DMS79 treated with DMSO at 0.1 percent for 48 hours (cell line): ENCODE measurements at places on chromosomes 2 and 18.
A peak's percentile ranks its signal among the peaks of the same experiment; 100 is the strongest.

DNA sequence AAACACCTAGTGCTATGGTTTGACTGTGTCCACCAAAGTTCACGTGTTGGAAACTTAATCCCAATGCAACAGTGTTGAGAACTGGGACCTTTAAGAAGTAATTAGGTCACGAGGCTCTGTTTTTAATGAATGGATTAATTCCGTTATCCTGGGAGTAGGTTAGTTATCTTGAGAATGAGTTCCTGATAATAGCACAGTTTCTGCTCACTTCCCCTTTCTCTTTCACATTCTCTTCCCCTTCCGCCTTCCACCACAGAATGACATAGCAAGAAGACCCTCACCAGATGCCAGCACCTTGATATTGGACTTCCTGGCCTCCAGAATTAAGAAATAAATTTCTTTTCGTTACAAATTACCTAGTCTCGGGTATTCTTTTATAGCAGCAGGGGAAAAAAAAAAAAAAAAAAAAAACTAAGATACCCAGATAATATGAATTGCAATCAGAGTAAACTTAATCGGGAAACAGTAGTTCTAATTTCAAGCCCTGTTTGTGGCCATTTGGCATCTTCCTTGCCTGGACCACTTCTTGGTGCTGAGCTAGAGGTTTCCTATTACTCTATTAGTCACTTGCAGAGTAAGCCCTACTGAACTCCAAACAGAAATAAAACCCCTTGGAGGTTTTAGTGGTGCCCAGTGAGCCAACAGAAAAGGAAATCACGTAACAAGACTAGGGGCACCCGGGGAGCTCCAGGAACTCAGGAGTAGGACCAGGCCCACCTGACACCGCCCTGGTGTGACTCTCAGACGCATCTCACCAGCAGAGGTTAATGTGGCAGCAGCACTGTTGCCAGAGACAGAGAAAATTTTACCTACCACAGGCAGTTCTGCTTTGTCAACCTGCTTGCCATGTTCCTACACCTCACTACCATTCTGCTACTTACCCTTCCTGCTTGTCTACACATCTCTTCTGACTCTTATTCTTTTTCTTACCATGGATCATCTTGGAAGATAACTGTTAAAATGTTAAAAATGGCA lies 147.6 kb upstream of the CAB39 start:
- no peak for DNase-seq

DNA sequence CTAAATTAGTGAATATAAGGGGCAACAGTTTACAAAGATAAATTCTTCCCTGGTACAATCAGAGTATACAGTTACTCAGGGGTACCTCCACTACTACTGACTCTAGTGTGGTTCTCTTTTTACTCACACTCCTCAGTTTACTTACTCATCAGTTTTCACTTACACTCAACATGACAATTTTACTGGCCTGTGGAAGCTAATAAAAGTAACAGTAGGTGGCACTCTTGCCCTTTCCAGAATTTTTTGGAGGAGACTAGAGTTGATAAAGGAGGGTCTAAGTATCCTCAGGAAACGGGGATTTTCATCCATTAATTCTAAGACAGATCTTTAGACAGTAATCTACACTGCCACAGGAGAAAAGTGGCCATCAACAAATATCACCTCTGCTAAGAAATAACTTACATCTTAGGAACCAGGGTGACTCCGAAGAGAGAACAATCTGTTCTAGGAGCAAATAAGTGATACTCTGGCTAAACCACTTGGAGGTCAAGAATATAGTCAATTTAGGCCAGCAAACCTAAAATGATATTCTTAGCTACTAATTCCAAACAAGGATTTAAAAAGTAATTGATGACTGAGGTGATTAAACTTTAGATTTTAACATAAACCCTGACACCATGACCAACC lies 61.3 kb downstream of the ATL2 start:
- DNase-seq: peak; percentile 45

DNA sequence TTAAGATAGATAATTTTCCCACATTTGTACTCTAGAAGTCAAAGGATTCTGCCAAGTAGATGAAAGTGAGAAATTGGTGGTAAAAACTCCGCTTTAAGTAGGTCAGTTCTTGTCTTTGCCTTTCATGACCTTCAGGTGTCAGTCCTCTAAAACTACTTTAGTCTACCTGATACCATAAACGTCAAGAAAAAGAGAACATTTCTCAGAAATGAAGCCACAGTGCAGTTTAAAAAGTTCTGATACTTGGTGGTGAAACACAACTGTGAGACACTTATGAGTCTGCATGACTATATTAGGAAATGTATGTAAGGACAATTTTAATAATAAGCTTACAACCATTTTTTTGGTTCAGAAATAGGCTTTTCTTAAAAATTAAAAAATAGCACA lies 583.3 kb downstream of the SATB2 start:
- no peak for DNase-seq

DNA sequence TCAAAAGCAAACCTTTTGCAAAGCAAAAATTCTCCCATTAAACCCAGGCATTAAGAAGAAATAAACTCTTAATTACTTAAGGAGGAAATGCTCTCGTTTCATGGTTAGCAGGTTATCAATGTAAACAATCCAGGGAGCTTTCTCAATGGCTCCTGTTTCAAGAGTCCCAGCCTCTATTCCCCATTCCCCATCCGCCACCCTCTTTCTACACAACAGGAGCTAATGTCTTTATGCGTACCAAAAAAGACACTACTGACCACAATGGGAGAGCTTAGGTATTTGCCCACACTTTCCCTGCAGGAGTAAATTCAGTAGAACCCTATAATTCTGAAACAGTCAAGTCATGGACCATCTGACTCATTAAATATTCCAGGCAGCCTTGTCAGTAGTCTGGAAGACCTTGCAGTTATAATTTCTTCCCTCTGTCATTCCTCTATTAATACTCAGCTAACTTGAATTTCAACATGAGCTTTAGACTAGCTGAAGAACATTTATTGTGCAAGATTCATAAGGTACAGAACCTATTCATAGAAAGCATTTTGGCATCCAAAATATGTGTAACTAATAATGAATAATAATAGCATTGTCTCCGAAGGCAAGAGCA lies 48.6 kb downstream of the SLC8A1 start:
- DNase-seq: no peak

GRCh38 chr18:24878289-24878688 lies 417.9 kb downstream of the HRH4 start:
- DNase-seq: peak; percentile 77

GRCh38 chr2:100417711-100418124 lies 250 bp upstream of the CHST10 start:
- DNase-seq: peak; percentile 38

GRCh38 chr2:28375742-28376631 lies 16.7 kb upstream of the FOSL2 start:
- no peak for DNase-seq

DNA sequence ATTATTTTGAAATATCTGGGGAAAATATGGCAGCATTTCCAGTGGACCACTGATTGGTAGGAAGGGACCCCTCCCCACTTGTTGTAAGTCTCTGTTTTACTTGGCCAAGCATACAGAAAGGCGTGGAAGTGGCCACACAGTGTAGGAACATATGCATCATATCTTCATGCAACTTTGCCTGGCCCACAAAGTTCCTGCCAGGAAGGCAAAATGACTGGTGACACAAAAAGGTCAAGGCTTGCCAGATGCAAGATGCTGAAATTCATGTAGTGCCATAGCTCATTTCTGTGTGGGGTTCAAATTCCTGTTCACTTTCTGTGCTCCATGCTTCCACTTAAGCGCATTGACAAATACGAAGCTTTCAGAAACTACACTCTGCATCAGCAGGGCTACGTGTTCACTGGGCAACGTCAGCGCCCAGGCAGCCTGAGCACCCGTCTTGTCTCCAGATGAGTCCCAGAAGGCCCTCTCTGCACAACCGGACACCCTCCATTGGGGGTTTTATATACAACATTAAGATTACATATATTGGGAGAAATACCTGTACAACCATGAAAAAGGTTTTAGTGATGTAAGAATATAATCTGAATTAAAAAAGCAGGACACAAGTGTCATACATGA lies 3.6 kb downstream of the DYNC2LI1 start:
- DNase-seq: no peak

DNA sequence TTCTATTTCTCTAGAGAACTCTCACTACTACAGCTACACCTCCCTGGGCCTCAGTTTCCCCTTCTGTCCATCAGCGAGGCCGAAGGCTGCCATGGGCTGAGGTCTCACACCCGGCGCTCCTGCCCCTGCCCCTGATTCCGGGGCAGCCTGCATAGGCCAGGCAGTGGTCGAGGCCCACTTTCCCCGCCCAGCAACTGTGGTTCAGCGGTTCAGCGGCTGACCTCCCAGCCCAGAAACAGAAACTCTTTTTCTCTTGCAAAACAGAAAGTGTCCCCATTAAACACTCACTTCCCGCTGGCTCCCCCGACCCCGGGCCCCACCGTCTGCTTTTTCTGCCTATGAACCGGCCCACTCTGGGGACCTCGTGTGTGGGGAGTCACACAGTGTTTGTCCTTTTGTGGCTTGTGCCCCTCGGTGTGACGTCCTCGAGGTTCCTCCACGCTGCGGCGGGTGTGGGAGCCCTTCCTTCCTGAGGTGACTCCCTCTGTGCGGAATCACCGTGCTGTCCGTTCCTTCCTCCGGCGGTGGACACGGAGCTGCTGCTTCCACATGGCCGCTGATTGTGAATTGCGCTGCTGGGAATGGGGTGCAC lies 16.0 kb downstream of the PDCD1 start:
- DNase-seq: no peak

GRCh38 chr2:154813636-154814035 lies 115.1 kb downstream of the KCNJ3 start:
- no peak for DNase-seq

DNA sequence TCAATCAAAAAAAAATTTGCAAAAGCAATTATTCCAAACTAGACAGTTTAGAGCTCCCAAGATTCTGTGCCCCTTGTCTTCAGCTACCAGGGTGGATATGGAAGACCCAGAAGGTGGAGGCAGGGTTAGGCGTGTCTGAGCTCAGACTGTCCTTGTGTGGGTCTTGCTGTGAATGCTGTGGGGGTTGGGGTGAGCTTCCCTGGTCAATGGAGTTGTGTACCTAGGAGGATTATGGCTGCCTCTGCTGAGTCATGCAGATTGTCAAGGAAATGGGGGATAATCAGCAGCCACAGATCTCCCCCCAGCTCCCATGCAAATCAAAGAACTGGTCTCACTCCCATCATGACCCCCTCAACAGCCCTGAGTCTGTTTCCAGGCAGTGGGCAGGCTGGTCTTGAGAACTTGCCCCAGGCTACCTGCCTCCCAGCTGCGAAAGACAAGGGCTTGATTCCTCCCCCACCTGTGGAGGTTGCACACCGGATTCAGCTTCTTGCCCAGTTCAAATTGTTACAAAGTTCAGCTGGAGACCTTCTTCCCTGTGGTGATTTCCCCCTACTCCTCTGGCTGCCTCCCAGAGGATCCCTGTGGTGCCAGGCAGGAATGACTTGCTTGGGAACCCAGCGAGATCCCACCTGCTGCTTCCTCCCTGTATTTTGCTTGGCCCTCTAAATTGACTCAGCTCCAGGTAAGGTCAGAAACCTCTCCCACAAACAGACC lies 77.0 kb downstream of the RAD51AP2 start:
- no peak for DNase-seq

DNA sequence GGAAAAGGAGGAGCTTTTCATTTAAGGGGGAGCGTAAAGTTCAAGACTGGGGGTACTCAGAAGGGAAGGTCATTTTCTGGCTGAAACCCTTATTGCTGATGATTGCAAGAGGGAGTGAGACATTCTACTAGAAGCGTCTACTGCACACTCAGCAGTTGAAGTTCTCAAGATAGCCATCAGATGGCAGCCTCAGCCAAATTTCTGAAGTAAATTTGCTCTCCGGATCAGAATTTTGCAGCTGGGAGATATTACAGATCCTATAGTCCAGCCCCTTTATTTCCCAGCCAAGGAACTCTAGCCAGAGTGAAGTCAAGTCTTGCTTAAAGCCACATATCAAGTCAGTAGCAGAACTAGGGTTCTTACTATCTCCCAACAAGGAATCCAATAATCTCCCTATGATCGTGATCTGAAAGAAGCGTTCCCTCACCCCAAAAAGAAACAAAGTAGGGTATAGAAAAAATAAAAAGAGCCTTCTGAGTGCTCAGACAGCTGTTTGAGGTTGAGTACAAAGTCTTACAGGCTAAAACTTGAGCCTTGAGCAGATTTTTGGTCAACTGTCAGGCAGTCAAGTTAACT lies 24.0 kb downstream of the RAX start:
- DNase-seq: peak; percentile 79

- no peak for DNase-seq
Measured at GRCh38 chr2:52805901-52806410, 961.6 kb upstream of the CHAC2 start.
